ENCODE measurements at places on chromosomes 5 and 9.

DNA sequence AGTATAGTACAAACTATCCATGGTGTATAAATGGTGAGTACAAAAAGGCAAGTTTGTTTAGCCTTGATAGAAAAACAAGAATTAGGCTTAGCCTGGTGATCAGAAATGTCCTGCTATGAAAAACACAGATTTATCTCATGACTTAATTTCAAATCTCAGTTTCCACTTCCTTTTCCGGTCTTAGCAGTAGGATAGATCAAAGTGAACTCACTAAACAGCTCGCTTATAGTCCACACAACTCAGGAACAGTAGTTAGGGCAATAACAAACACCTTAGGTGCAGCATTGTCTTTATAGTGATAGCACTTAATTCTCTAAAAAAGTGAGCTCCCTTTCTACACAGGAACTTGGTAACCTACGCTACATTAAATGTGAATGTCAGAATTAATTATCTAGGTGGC is 11.4 kb downstream of the GOLGA1 start:
- no peak for DNase-seq

DNA sequence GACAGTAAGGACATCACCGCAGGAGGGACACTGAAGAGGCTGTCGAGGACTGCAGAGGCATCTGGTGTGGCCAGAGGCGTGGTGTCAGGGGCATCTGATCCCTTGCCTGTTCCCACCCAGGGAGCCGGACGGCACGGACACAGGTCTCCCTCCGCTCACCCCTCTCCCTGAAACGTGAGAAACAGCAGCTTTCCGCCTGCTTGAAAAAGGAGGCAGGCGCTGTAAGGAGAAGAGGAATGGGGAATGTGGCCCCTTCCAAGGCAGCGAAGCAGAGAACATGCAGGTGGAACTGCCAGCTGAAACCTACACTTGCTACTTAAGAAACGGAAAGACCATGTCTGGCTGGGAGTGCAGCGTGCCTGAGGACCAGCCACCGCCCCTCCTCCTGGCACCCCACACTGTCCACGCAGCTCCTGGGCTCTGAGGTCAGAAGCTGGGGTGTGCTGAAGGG is 176.2 kb downstream of the GAPVD1 start:
- no peak for DNase-seq

DNA sequence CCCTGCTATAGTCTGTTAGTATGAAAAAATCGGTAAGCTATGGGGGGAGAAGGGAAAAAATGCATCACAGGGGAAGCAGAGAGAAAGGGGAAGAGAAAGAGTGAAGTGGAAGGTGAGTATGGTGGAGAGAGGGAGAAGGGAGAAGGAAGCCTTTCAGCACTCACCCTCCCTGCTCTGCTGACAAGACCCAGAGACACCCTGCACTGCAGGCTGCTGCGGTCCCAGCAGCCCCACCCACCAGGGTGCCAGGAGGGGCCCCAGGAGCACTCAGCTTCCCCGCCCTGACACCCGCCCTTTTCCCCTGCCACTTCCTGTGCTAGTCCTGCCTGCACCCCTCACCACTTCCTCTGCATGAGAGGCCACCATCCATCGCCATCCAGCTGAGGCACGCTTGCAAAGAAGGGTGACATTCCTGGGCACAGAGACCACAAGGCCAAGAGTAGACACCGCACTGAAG is 12.7 kb downstream of the STK10 start:
- DNase-seq = no peak

GRCh38 chr5:16497546-16497945 is 31.9 kb upstream of the ZNF622 start:
- no peak for DNase-seq

DNA sequence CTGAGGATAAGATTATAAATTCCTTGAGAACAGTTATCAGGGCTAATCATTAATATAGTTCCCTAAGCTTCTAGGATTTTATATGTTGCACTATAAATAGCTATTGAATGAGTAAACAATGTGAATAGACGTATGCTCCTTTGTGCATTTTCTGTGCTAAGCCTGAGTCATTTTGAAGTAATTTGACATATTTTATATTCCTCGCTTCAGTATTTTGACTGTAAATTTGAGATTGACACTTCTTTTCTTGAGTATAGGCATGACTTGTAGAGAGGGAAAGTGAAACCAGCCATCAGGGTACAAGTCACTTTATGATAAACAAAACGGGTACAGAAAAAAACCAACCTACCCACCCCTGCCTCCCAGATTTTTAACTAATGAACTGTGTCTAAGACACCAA is 367.7 kb upstream of the PRR16 start:
- DNase-seq = no peak

- no peak for DNase-seq
Observed at GRCh38 chr5:110268283-110268682, 458.2 kb downstream of the TMEM232 start.

GRCh38 chr5:113236536-113237288 is 198.1 kb downstream of the TSSK1B start:
- DNase-seq = no peak

- DNase-seq = no peak
Observed at GRCh38 chr9:97741947-97742346, 44.8 kb upstream of the XPA start.

DNA sequence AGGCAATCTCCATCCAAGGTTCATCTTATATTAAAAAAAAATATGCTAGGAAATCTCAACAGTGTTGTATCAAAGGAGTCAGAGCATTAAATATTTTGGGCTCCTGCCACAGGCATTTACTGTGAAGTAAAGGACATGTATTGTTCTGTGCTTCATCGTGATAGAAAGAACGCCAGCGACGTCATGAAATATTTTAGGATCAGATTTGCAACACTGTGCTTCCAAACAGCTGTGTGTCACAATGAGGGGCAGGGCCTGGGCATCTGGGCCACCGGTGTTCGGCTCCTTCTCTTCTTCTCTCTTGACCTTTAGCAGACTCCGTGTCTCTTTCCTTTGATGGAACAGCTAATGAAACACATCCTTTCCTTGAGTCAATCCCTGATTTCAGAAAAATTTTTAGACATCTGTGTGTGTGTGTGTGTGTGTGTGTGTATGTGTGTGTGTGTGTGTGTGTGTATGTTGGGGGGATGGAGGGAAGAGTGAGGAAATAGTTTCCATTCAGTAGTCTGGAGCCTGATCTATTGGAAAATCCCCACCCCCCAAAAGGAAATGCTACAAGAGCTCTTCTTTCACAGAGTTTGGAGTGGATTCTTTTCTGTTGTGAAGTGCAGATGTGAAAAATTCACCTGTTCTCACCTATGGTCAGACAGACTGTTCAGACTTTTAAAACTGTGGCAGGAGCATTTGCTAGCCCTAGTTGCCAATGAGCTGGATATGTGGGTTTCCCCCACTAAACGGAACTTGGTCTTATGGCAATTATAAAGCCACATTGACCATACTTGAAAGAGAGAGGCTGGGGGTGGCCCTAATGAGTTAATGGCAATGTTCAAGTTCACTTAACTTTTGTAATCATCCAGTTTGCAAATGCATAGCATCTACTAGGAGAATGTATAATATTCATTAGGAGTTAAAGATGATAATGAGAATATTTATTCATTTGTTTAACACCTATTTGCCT is 18.1 kb upstream of the TNC start:
- DNase-seq = no peak

DNA sequence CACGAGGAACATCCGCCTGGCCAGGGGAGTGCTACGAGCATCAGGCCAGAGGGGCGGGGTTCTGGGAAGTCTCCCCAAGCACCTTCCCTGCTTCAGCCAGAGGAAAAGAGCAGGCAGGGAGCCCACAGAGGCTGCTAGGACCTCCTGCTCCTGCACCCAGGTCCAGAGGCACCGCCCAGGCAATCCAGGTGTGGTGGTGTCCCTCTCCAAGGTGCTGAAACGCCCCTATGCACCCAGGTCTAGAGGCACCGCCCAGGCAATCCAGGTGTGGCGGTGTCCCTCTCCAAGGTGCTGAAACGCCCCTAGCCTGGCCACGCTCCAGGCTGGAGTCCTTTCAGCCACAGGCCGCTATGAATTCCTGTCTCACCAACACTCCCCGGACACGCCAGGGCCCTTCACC is 10.7 kb upstream of the UBAC1 start:
- no peak for DNase-seq
